Pulmonary artery endothelial cell (primary cell): ENCODE measurements at places on chromosomes 11 and 22. TPM values are rescaled to one million over a fixed set of nuclear protein-coding genes. Genes with fewer than 3 reads are reported as not detected.

GRCh38 chr11:133531971-133532651 is at the start of gene OPCML:
OPCML (minus strand) TSS chr11:133532501.
- no peak for DNase-seq

GRCh38 chr11:73972187-73972586 is 10.5 kb downstream of the UCP2 start:
- no peak for DNase-seq

TMEM218 gene
- 19.6 and 27.6 TPM in 2 replicates for total RNA-seq

GRCh38 chr22:31313366-31314147 is 21.3 kb upstream of the PIK3IP1 start:
- no peak for DNase-seq

DNA sequence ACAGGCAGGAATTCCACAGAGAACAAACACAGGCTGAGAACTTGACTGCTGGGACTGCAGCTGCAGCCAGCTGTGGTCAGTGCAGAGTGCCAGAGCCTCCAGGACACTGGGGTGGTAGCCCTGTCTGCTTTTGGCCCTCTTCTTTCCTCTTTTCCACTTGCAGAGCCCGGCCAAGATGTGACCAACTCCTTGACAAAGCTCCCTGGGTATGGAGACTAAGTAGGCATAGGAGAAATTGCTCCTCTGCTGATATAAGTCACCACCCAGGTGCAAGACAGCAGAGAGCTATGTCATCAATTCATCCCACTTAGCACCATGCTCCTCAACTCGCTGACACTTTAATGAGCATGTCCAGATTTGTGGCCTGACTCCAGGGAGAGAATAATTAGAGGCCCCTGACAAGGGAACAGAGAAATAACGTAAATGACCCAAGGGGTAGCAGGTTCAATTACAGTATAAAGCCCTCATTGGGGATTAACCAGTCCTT is 369.4 kb upstream of the B3GAT1 start:
- DNase-seq = no peak

C22orf42 gene
- not detected in 2 replicates for total RNA-seq

CCDC188 gene
- total RNA-seq = 4.5 and 10.0 TPM in 2 replicates

GRCh38 chr11:7905549-7905948 is 25.5 kb downstream of the OR10A6 start:
- DNase-seq = no peak

DNA sequence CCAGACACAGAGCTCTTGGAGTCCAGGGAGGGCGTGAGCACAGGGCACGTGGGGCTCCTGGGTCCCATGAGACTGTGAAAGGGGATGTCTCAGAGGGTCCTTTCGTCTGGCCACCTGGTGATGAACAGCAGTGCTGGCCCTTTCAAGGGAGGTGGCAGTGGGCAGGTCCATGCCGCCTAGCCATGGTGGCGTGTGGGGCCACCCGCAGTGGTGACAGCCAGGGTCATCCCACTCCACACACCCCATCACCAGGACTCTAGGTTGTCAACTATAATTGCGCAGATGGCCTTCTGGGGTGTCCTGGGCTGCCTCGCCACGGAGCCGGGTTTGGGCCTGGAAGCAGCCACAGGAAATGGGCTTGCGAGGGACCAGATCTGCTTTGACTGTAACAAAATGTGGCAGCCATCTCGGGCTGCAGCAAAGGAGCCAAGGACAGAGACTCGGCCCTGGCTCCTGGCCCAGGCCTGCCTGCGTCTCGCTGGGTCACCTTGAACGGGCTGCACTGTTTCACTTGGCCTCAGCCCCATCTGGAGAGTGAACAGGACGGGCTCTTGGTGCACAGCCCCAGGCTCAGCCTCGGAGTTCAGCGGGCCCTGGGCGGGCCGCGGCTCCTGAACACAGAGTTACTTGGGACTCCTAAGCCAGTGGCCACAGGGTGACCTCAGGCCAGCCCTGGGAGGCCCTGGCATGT is 1350.5 kb downstream of the BRD1 start:
- no peak for DNase-seq

GRCh38 chr11:63837739-63838138 is 1.2 kb upstream of the MARK2 start:
- DNase-seq = no peak

DNA sequence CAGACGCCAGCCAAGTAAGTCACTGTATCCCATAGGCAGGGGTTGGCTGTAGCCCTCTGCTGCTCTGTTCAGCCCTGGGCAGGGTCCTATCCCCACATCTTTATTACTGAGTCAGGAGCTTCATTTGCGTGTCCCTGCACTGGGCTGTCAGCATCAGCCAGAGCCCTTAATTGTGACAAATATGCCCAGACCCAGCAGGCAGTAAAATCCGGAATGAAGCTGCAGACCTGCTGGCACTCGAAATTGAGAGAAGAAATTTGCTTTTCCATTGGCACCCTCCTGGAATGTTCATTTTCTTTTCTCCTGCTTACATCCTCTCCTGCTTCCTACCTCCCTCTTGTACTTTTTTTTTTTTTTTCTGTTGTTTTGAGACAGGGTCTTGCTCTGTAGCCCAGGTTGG is 43.8 kb downstream of the CEP164 start:
- DNase-seq = no peak

DNA sequence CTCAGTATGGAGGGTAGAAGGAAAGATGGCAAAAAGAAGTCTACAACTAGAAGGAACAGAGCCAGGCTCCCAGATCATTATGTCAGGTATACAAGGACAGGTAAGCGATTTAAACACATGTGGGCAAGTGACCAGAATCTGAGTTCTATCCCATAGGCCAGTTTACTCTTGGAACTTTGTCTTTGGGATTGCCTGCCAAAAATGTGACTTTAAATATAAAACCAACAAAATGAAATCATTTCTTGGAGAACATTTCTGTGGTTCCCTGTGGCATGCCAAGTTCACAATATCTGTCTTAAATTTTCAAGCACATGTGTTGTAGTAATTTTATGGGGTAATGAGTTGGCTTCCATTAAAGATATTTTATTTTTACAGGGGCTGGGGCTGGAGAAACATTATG is 141.0 kb downstream of the SLC17A6 start:
- DNase-seq = no peak

PSMA1 gene
- 216 and 240 TPM in 2 replicates for total RNA-seq

DNA sequence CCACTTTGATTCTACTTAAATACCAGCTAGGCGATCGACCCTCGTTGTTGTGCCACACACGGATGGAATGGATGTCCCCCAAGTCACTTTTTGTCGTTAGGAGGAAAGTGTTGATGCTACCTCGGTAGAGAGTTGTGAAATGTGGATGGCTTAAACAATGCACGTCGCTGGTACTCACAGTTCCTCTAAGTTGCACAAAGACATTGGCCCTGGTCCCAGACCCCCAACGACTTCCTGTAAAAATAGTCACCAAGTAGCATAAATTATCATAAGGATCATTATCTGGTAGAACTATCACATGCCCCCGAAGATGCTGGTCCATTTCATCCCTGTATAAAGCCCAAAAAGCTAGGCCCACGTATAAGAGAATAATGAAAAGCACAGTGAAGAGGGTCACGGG is 3.8 kb downstream of the PKDREJ start:
- no peak for DNase-seq

DNA sequence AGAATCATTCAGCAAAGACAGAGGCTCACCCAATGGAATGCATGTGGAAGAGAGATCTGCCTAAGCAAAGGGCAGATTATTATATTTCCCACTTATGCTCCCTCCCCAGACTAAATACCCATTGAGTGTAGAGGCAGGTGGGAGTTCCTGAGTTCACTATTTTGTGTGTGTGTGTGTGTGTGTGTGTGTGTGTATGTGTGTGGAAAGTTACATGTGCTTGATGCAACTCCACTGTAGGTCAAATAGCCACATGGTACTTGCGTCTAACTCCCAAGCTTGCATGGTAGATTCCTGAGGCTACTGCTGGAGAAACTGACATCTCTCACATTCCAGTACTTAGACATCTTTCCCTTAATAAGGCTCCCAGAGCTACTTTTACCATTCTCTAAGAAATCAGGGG is 3.4 kb upstream of the COPB1 start:
- no peak for DNase-seq

AMOTL1 gene
- 46.2 and 49.5 TPM in 2 replicates for total RNA-seq

OR8H2 gene
- not detected in 2 replicates for total RNA-seq

- no peak for DNase-seq
Measured at GRCh38 chr11:74615311-74615710, 22.9 kb downstream of the POLD3 start.

DNA sequence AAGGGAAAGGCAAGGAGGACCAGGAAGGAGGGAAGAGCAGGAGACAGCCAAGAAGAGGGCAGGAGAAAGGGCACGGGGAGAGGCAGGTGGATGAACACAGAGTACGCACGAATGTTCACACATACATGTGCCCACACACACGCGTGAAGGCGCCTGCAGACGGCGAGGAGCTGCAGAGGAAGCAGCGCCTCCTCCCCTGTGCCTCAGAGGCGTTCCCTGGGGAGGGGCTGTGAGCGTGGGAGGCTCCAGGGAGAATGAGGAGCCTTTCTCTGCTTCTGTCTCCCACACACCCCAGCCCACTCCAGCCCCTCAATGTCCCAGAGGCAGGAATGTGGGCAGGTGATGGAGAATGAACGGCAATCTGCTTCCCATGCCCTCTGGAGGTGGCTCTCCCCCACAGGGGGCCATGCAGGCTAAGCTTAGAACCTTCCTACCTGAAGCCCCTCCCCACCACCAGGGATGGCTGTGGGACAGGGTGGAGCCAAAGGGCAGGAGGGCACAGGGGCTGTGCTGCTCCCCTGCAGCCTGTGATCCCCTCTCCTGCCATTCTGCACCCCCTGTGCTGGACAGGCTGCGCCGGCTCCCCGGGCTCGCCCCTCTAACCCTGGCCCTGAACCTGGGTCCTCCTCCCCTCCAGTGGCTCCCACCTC is 25.3 kb downstream of the PPM1F start:
- DNase-seq = no peak

LGR4 gene
- 4.3 and 9.0 TPM in 2 replicates for total RNA-seq

DNA sequence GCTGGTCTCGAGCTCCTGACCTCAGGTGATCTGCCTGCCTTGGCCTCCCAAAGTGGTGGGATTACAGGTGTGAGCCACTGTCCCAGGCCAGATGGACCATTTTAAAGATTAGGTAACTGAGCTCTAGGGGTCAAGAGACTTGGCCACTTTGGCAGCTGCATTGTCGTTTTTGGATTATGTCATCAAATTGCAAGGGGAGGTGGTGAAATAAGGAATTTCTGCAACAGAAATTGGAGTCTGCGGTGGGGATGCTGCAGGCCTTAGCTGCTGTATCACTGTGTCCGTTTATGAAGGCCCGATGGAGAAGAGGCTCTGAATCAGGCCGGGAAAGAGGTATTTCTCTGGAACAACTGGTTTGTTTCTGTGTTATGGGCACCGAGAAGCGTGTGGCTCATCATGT is 34.6 kb downstream of the PTPRJ start:
- no peak for DNase-seq

GRCh38 chr11:57320719-57321387 is 3.9 kb downstream of the TNKS1BP1 start:
- no peak for DNase-seq

GRCh38 chr11:30333405-30333804 is 10.5 kb downstream of the ARL14EP start:
- DNase-seq = no peak
